Esophagus mucosa (tissue), 1 donor: ENCODE measurements at places on chromosomes 5 and 9.

DNA sequence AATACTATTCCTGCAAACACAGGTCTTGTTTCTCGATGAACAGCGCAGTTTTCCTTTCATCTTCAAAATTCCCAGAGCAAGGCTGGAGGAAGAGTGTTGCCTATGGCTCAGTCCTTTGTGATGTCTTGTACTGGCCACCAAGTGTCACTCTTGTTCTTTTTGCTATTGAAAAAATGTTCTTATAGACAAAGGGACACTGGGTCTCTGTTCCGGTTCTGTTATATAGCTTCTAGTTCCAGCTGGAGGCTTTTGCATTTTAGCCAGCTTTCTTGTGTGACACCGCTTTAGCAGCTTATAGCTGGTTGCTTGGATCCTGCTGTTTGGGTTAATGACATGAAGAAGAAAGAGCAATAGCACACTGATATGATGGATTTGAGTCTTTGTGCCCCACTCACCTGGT is 343.7 kb upstream of the KCNN2 start:
- no peak for ATAC-seq

DNA sequence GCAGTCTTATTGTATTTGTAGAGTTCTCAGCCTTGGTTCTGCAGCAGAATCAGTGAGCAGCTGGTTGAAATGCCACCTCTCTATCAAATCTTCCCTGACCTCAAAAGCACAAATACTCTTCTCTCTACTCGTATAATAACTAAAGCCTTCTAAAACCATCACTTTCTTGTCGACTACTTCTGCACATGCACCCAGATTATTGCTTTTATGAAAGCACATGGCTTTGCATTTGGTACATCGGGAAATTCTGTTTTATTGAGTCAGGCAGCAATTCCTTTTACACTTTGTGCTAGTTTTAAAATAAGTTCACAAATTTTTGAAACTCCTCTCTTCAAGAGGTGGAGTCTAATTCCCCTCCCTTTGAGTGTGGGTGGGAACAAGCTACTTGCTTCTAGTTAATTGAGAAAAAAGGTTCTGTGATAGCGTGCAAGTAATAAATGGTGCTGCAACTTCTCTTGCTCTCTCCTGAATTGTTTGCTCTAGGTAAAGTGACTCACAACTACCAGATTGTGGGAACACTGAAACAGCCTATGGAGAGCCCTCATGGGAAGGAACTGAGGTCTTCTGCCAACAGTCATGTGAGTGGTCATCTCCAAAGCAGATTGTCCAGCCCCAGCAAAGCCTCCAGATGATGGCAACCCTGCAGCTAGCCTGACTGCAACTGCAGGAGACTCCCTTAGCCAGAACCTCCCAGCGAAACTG is 66.0 kb upstream of the TAF1L start:
- ATAC-seq: no peak

- no peak for ATAC-seq
Measured at GRCh38 chr9:91942201-91942600, 7.8 kb downstream of the ROR2 start.

DNA sequence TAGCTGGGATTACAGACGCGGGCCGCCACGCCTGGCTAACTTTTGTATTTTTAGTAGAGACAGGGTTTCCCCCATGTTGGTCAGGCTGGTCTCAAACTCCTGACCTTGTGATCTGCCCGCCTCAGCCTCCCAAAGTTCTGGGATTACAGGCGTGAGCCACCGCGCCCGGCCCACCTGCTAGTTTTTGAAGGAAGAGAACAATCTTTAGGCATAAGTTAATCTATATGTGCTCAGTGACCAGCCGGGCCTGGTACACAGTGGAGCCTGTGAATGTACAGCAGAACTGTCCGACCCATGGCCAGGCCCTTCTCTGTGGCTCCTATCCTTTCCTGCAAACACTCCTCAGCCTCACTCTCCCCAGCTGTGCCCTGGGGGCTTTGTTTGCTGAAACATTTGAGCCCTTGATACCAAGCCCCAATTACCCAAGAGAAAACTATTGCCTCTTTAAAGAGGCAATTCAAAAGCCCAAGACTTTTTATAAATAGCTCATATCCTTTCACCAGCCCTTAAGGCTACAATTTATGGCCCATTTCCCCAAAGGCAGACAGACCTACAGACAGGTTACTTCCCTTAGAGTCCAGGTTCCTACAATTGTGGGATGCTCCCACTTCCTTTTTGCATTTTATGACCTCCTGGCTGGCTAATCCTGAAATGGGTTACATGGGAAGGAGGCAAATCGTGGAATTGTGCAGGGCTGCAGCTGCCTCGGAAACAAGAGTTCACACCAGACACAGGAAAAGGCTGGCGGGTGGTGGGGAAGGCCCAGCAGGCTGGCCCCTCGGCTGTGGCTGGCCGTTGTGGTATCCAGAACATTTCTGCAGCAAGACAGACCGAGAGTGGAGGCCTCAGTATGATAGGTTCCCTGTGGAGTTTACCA is 37.5 kb downstream of the SPRY4 start:
- no peak for ATAC-seq

DNA sequence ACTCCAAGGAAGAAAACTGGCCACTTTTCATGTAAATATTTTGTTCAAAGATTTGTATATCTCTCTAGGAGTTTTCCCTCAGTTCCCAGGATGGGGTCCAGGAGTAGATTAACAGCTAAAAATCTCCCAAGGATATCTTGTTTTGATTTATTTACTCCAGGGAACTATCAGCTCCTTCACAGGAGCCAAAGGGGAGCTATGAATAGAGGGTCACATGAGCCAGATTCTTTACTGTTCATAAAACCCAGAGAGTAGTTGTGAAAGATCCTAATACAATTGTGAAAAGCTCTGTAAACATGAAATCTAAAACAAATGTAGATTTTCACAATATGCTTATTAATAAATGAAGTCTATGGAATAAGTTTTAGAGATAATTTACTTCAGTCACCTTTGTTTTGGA is 16.9 kb downstream of the DIMT1 start:
- no peak for ATAC-seq
